ENCODE measurements at places on chromosomes 4 and X. TPM values are rescaled to one million over a fixed set of nuclear protein-coding genes. Genes with fewer than 3 reads are reported as not detected.

Gene CT45A10
- total RNA-seq = not detected

Gene GYPA
- total RNA-seq = 3.7 TPM

GRCh38 chr4:31194823-31195222 lies 474.7 kb downstream of the PCDH7 start:
- no peak for DNase-seq

DNA sequence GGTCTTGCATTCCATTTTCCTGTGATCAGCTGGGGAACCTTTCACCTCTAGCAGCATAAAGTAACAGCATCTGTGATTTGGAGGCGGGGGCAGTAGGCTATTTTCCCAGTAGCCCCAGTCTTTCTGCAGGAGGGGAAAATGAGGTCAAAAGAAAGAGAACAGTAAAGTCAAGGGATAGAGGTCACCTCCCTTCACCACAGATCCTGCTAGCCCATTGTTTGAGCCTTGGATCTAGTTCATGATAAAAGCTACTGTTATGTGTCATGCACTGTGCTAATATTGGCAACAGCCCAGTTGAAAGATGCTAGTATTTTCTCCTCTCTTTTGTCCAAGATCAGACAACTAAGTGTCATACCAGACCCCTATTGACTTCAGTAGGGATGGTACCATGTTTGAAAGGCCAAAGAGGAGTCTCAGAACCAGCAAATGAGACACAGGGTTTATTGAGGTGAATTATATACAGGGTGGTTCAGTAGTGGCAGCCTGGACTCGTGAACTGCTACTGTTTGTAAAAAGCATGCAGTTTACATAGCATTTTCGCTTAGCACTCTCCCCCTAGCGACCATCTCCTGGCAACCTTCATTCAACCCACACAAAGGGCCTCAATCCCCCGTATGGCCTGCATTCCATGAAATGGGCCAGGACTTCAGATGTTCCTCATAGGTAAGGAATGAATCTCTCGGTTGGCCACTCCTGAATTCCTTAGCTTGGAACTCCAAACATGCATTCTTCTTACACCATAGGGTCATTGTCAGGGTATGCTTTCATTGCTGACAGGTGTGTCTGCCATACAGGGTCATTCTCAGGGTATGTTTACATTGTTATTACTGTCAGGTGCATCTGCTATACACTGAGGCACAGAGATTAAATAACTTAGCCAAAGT lies 170.0 kb upstream of the FRMPD4 start:
- DNase-seq = no peak

- no peak for DNase-seq
These were observed 4.4 kb upstream of the MAEA start for GRCh38 chr4:1285151-1285789.
